CD4-positive, alpha-beta T cell (primary cell): ENCODE measurements at places on chromosomes 1 and 21. TPM values are rescaled to one million over a fixed set of nuclear protein-coding genes. Genes with fewer than 3 reads are reported as not detected.
A peak's percentile ranks its signal among the peaks of the same experiment; 100 is the strongest.

SPRR2E gene
- not detected for total RNA-seq

CHIA gene
- not detected for total RNA-seq

OPRD1 gene
- not detected for total RNA-seq

OR13G1 gene
- total RNA-seq, result not detected

OPTC gene
- total RNA-seq, result not detected

CD2 gene
- total RNA-seq, result 150 TPM

SPATA17 gene
- total RNA-seq, result not detected

BCL2L15 gene
- 1.5 TPM for total RNA-seq

FAAH gene
- total RNA-seq, result 15.0 TPM

SYCP1 gene
- not detected for total RNA-seq

FOXO6 gene
- 1.2 TPM for total RNA-seq

GRCh38 chr1:7430047-7430608, 341.0 kb upstream of the VAMP3 start:
- DNase-seq, result no peak

- no peak for DNase-seq
Measured at GRCh38 chr1:182829285-182829932, 9.7 kb upstream of the DHX9 start.

DNA sequence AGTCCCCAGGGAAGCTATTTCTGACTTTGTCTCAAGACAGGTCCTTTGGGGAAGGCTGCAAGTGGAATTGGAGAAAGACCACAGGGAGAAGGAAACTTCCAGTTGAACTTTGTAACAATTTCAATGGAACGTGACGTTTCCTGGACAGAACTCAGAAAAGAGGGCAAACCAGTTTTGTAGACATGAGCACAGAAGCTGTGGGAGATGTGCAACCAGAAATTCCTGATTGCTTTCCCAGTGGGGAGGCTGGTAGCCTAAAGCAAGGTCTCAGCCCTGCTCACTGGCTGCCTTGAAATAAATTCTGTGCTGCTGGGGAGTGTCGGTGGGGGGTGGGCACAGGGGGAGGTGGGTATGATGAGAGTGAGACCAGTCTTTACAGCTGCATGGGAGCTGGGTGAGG, 1206.7 kb upstream of the ADGRL2 start:
- no peak for DNase-seq

DNA sequence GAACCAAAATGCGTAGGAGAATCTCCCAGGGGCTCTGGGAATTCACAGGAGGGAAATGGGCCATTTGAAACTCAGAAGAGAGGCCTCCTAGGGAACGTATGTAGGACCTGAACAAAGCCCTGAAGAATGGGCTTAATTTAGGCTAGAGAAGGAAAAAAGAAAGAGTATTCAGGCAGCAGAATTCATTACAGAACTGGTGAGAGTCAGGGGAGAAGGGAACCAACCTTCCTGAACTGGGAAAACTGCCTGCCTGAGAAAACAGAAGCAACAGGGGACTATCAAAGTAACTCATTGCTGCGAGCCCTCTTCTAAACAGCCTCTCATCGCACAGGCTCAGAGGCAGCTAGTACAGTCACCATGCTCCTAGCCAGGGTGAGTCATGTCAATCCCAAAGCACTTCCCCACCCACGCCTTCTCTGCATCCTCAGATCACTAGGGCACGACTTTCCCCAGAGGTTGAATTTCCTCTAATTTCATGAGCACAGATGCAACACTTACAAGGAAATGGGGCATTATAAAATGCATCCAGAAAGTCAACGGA, 98.1 kb downstream of the ADSS2 start:
- no peak for DNase-seq

DNA sequence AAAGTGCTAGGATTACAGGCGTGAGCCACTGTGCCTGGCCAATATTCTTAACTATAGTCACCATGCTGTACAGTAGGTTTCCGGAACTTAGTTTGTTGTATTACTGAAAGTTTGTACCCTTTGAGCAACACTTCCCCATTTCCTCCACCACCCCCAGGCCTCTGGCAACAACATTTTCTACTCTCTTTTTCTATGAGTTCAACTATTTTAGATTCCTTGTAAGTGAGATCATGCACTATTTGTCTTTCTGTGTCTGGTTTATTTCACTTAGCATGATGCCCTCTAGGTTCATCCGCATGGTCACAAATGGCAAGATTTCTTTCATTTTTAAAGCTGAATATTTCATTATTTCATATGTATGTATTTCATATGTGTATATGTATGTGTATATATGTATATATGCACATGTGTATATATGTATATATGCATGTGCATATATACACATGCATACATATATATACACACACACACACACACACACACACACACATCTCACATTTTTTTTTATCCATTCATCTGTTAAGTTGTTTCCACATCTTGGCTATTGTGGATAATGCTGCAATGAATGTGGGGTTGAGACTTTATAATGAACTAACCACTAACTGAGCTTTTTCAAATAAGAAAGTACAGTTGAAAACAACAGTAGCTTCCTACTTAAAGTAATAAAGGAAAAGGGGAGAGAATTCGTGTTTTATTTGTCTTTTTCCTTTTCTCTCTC, 256.8 kb upstream of the C1orf105 start:
- no peak for DNase-seq

GRCh38 chr1:238960071-238960470, 426.3 kb upstream of the CHRM3 start:
- no peak for DNase-seq

DNA sequence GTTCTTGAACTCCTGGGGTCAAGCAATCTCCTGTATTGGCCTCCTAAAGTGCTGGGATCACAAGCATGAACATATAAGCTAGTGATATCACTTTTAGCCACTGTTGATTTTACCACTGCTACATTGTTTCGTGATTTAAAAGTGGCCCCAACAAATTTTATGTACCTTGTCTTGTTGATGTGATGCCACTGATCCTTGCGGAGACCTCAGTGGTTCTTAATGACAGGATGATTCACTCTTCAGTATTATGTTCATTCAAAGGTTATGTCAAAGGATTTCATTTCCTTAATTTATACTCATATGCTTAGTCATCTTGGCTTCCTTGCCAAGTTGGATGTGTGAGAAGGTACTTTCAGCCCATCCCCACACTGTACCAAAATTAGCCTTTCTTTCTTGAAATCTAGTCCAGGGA, 12.1 kb downstream of the PRKACB start:
- DNase-seq, result peak; percentile 20

DNA sequence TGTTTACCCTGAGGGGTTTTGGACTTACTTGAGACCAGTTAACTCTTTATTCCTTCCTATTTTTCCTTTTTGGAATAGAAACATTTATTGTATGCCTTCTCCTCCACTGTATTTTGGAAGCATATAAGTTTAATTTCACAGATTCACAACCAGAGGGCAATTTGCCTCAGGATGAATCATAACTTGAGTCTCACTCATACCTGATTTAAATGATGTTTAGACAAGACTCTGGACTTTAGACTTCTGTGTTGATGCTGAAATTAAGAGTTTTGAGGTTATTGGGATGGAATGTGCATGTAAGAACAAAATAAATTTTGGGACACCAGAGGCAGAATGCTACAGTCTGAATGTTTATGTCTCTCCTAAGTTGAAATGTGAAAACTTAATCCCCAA, 7.1 kb upstream of the ADAM30 start:
- no peak for DNase-seq

- no peak for DNase-seq
Measured at GRCh38 chr1:214471458-214471857, 79.9 kb downstream of the PTPN14 start.

GRCh38 chr1:230427094-230427876, 1.2 kb upstream of the PGBD5 start:
- DNase-seq, result no peak

GRCh38 chr1:155946633-155947219, 5.3 kb downstream of the RXFP4 start:
- no peak for DNase-seq

DNA sequence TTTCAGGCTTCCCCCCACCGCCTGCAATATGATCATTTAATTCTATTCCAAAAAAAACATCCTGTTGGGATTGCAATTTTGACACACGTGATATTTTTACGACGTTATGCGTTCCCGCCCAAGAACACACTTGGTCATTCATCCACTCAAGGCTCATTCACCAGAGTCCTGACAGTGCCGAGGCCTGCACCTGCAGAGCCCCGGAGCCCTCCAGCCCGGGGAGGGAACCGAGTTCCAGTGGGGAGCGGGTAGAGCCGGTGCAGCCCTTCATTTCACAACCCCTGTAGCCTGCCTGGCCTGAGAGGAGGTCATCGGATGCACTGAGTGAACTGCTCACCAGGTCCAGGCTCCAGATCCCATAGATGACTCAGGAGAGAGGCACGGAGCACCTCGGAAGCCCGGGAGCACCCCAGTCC, 156.0 kb upstream of the BACE2 start:
- no peak for DNase-seq

DNA sequence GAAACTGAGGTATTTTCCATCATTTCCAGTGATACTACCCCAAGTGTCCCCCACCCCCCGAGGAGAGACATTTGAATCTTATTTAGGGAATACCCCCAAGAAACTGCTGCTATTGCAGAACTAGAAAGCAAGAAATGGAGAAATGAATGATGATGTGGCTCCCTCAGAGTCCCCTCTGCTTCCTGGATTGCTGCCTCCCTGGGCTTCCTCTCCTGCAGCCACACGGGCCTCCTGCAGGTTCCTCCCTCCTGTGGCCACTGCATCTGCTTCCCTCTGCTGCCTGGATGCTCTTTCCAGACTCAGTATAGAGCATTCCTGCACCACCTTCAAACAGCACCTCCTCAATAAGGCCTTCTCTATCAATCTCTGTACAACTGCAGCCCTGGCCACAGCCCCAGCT, 69.3 kb downstream of the SLC25A24 start:
- no peak for DNase-seq

- no peak for DNase-seq
Measured at GRCh38 chr1:110870721-110871388, 2.1 kb upstream of the CD53 start.
